ENCODE measurements at places on chromosomes 16 and 17.

DNA sequence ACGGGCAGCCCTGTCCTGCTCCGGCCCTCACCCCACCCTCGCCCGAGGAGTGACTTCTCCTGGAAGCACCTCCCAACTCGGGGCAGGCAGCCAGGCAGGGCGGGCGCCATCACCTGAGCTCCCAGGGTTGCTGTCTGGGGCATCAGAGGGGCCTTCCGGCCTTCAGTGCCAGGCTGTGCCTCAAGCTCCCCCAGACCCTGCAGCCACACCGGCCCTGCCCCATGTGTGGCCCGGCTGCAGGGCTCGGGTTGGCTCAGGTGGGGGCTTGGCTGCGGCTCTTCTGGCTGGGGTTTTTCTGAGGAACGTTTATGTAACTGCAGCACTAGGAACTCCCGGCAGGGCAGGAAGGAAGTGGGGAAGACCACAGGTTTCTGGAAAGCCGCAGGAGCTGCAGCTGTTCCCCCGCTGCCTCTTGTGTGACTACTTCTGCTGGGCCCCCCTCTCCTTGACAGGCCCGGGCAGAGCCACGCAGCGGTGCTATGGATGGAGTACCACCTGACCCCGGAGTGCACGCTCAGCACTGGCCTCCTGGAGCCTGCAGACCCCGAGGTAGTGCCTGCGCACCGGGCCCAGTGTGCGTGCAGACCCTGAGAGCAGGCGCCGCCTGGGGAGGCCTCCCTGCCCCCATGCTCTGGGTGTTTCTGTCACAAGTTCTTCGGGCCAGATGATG is 45.6 kb downstream of the PRMT7 start:
- DNase-seq, result peak; percentile 73

- no peak for DNase-seq
These were observed 23.2 kb upstream of the ANKFN1 start for GRCh38 chr17:56130026-56130425.

DNA sequence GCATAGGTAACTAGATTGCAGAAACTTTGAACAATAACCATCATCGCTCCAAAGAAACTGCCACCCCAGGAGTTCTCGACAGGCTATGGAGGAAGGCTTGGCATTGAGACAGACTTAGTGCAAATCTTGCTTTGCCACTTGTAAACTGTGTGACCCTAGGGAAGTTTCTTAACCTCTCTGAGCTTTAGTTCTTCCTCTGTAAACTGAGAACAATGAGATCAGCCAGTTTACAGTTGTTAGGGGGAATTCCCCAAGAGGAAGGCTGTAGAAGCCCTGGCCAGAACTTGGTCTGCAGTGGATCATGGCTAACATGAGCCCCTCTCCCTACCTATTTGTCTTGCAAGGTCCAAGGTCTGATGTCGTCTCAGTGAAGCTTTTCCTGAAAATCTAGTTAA is 78.9 kb downstream of the NT5M start:
- DNase-seq, result no peak

- DNase-seq, result no peak
These were observed 89.5 kb downstream of the WSCD1 start for GRCh38 chr17:6159541-6160231.

GRCh38 chr16:56113223-56113622 is 78.1 kb upstream of the GNAO1 start:
- no peak for DNase-seq
